Endothelial cell (in vitro differentiated cells): ENCODE measurements at places on chromosomes 12 and 14. TPM values are rescaled to one million over a fixed set of nuclear protein-coding genes. Genes with fewer than 3 reads are reported as not detected.

DNA sequence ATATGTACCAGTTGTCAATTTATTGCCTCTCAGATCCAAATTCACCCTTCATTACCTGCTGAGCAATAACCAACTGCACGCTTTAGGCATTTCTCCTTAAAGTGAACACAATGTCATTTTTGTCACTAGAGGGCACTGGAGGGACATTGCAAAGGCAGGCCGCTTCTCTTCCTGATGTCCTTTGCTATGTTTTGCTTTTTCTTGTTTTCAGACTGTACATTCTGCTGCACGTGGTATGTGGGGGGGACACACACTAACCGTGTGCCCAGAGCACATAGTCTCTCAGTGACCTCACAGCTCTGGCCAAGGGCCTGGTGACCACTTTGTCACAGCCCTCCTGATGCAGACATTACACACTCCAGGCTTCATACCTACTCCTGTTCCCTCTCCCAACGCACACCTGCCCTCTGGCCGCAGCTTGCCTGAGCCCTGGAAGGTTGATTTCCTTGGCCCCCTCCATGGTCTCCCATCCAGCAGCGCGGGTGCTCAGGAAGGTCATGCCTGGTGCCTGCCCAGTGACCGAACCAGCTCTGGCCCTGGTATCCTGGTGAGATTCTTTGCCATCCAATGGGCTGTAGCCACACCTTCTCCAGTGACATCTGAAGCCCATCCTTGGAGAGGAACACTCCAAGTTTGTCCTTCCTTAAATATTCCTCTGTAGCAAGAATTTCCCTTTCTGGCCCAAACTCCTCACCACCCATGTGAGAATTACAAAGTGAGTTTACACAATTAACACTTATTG, 39.9 kb downstream of the MYO1H start:
- DNase-seq, result peak; percentile 25

- peak; percentile 22 for DNase-seq
Measured at GRCh38 chr12:54304187-54304810, 3.5 kb upstream of the NFE2 start.

- no peak for DNase-seq
Measured at GRCh38 chr12:19852100-19852855, 413.0 kb downstream of the AEBP2 start.

DNA sequence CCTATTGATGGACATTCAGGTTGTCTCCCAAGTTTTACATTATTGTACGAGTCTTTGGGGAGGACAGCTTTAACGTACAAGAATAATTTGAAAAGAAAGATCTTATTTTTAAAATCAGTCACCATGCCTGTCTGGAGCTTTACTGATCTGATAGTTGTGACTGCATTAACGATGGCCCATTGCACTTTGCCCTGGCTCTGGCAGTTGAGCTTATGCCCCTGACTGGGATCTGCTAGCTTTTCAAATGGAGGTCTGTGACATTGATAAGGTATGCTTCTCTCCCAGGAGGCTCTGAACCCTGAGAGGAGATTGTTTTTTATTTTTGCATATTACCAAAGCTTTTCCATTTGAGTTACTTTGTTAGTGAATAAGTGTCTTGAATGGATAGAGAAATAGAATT, 17.9 kb upstream of the RAB3IP start:
- no peak for DNase-seq

- no peak for DNase-seq
Measured at GRCh38 chr12:108846290-108846701, 11.1 kb downstream of the SSH1 start.

DNA sequence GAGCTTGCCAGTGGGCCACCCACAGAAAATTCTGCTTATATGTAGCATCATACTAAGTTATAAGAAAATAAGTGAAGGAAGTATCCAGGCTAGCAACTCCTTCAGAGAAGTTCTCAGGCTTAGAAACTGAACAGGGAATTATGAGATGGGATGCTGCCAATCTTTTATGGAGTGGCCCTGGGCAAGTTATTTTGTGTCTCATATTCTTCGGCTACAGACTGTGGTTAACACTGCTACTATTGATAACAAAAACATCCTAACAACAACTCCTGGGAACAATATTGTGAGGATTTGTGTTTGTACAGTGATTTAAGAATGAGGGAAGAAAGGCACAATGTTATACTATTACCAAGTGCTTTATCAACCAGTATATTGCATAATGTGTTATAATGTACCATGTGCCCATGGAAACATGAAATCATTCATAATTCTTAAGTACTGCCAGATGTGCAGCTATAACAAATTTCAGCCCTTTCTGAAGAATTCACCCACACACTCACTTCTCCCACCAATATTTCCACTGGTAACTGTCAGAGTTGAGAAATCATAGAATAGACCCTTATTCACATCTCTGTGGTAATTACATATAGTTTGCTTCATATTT, 113.3 kb upstream of the SOX5 start:
- no peak for DNase-seq

DNA sequence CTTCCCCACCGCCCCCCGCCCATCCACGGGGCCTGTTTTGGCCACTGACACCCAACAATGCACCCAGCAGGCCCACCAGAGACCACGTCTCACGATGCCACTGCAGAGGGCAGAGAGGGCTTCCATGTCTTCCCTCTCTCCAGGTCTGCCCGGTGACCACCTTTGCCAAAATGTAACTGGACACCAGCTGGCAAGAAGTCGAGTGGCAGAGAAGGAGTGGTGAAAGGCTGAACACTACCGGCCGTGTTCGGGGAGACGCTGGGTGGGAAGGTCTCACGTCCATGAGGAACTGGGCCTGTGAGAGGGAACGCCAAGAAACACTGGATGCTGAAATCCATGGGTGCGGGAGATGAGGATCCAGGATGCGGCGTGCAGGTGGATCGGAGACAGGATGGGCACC, 308.2 kb downstream of the ADGRD1 start:
- DNase-seq, result no peak

GRCh38 chr12:62861586-62861985, 73.4 kb downstream of the PPM1H start:
- DNase-seq, result no peak

- no peak for DNase-seq
Measured at GRCh38 chr14:23105348-23105824, 597 bp upstream of the CIROP start.

GRCh38 chr12:114627393-114627792, 56.6 kb downstream of the TBX3 start:
- DNase-seq, result no peak

DNA sequence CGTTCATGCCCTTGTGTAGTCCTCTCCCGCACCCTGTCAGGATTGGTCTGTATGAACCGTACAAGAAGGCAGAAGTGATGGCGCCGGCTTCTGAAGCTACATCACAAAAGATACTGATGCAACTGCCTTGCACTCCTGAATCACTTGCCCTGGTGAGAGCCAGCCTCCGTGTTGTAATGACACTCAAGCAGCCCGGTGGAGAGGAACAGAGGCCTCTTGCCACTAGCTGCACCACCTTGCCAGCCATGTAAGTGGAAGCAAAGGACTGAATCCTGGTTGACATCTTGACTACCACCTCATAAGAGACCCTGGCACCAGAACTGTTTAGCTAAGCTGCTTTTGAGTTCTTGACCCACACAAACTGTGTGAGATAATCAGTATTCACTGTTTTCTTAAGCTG, 266.0 kb downstream of the ERC1 start:
- DNase-seq, result no peak

GRCh38 chr14:20857630-20858261, 33.4 kb upstream of the RNASE3 start:
- DNase-seq, result peak; percentile 71

DNA sequence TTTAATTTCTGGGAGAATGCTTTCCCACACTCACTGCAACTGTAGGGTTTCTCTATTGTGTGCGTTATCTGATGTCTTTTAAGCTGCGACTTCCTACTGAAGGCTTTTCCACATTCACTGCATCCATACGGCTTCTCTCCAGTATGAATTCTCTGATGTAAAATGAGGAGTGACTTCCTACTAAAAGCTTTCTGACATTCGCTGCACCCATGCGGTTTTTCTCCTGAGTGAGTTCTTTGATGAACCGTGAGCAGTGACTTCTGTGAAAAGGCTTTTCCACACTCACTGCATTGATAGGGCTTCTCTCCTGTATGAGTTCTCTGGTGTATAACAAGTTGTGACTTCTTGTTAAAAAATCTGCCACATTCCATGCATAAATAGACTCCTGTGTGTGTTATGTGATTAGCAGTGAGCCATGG, 29.7 kb downstream of the ZNF605 start:
- DNase-seq, result no peak

- no peak for DNase-seq
Measured at GRCh38 chr14:100634026-100634425, 46.8 kb upstream of the BEGAIN start.

DNA sequence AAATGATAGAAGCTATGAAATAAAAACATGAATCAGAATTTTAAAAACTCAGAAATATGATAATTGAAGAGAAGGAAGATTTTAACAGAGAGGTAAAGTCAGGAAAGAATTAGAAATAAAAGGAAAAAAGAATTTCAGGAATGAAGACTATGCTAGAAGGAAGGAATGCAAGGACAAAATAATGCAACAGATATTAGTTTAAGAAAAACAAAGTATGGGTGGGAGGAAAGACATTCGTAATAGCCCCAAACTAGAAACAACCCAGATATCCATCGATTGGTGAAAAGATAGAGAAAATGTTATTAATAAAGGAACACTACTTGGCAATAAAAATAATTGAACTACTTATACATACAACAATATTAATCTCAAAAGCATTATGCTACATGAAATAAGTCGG, 129.6 kb downstream of the AKAP6 start:
- DNase-seq, result no peak

- no peak for DNase-seq
Measured at GRCh38 chr12:8996682-8997405, 7.5 kb downstream of the KLRG1 start.

DNA sequence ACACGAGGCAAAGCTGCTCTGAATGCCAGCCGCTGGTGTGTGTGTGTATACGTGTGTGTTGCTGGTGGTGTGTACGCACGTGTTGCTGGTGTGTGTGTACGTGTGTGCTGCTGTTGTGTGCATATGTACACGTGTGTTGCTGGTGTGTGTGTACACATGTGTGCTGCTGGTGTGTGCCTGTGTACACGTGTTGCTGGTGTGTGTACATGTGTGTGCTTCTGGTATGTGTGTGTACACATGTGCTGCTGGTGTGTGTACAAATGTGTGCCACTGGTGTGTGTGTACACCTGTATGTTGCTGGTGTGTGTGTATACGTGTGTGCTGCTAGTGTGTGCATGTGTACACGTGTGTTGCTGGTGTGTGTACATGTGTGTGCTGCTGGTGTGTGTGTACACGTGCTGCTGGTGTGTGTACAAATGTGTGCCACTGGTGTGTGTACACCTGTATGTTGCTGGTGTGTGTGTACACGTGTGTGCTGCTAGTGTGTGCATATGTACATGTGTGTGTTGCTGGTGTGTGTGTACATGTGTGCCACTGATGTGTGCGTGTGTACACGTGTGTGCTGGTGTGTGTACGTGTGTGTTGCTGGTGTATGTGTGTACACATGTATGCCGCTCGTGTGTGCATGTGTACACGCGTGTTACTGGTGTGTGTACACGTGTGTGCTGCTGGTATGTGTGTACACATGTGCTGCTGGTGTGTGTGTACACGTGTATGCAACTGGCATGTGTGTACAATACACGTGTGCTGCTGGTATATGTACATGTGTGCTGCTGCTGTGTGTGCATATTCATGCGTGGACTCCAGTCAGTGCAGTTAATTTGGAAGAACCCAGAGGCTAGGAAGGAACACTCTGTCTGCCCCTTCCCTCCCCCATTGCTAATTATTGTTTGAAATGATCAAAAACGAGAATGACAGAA, 47.2 kb downstream of the CACNA2D4 start:
- no peak for DNase-seq

GRCh38 chr14:69850736-69851112, 28.5 kb upstream of the SMOC1 start:
- no peak for DNase-seq

DNA sequence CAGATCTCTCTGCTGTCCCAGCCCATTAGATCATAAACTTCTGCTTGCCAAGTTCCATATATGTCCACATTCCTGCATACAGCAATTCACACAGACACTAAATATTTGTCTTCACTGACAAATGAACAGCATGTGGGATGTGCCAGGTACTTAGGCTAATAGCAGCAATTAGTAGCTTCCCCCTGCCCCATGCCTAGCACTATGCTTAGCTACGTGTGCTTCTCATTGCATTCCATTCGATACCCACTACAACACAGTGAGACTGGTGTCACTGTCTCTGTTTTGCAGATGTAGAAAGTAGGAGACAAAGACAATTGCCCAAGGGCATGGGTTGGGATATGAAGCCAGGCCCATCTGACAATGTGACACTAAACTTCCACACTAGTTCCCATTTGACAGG, 308.4 kb downstream of the BCL11B start:
- DNase-seq, result no peak

- no peak for DNase-seq
Measured at GRCh38 chr12:116517431-116518045, 41.6 kb upstream of the MAP1LC3B2 start.

DNA sequence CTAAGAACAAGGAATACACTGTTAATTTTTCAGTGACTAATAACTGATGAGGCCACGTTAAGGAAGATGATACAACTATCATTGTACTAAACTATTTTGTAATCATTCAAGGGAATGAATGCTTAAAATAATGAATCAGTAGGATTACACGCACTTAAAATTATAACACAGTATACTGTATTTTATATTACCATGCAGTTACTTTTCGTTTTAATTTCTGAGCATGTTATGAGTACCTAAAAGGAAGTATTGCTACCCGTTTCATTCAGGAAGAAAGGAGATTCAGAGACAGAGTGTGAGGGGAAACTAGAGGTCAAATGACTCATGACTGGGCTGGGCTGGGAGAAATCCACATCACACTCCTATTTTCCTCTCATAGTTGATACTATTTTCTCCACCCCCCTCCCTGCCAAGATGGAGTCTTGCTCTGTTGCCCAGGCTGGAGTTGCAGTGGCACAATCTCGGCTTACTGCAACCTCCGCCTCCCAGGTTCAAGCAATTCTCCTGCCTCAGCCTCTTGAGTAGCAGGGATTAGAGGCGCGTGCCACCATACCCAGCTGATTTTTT, 202.0 kb downstream of the PPM1H start:
- no peak for DNase-seq

DNA sequence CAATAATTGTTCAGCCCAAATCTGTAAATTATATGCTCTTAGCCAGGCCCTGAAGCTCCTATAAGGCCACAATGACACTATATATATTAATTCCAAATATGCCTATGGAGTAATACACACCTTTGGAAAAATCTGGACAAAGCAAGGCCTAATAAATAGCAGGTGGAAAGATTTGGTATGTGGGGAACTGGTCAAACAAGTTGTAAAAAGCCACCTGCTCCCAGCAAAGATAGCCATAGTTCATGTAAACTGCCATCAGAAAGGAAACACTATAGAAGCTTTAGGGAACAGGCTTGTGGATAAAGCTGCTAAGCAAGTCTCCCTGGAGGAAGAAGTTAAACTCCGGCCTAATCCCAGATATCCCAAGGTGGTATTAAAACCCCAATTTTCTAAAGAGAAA, 29.7 kb downstream of the PRMT8 start:
- DNase-seq, result no peak

GRCh38 chr14:101819251-101819990, 57.9 kb downstream of the PPP2R5C start:
- no peak for DNase-seq

The IL23A gene
- 0.80 TPM for total RNA-seq

The MFAP5 gene
- 0.31 TPM for total RNA-seq

The CCDC85C gene
- total RNA-seq, result 42.1 TPM

The ZC2HC1C gene
- 1.6 TPM for total RNA-seq

The TEP1 gene
- total RNA-seq, result 44.0 TPM

The KRT3 gene
- not detected for total RNA-seq

The IFNG-AS1 gene
- total RNA-seq, result not detected
